Caki2 (cell line): ENCODE measurements at places on chromosomes 3 and 15.

DNA sequence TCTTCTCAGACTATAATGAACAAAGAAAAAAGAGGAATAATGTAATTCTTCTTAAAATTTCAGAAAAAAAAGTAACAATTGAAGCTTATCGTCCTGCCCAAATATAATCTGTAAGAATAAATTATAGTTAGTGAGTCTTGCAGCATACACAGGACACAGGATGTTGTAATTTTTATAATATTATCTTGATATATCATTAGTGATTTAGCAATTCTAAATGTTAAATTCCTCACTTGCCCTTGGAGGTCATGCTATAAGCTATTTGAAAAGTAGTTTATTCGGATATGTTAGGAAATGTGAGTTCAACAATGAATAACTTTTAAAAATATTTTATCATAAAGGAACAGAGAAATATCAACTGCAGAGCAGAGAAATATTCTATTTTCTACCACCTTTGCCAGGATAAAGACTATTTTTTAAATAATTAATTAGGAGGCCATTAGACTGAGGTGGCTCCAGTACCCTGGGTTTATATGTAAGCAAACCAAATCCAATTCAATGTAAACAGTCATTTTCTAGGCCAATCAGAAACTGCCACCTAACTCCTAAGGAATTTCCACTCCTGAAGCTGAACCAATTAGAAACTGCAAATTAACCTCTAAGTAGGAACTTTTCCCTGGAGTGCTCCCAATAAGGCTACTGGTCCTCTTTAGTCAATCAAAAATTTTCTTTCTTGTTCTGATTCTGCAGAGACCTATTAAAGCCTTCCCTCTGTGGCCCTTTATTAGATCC, 1109.3 kb downstream of the ROBO2 start:
- DNase-seq, result no peak

- DNase-seq, result peak; percentile 50
Observed at GRCh38 chr3:190065204-190065603, 55.5 kb downstream of the P3H2 start.

- no peak for DNase-seq
Observed at GRCh38 chr3:5205165-5205941, 17.8 kb downstream of the EDEM1 start.

- DNase-seq, result no peak
Observed at GRCh38 chr3:50095352-50095998, 6.8 kb downstream of the RBM5 start.

GRCh38 chr3:46706771-46707582, 5.8 kb downstream of the TMIE start:
- DNase-seq, result no peak

DNA sequence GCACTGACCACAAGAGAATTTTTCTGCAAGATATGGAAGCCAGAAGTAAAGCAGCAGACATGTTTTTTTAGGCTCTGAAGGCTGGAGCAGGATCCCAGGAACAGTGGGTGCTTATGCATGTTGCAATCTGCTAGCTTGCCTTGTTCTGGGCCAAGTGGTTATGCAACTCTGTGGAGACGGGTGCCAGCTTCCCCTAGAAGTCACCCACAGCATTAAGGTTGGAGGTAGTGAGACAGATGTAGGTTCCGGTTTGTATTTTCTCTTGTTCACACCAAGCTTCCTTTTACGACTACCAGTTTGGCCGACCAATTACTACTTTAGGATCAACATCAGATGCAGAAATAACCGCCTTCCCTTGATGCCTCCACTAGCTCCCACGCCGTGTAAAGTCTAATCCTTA, 11.1 kb downstream of the DPH3 start:
- DNase-seq, result no peak

- DNase-seq, result no peak
Observed at GRCh38 chr3:195126056-195126605, 144.8 kb downstream of the XXYLT1 start.

GRCh38 chr3:61236556-61236955, 14.7 kb downstream of the FHIT start:
- DNase-seq, result peak; percentile 13

DNA sequence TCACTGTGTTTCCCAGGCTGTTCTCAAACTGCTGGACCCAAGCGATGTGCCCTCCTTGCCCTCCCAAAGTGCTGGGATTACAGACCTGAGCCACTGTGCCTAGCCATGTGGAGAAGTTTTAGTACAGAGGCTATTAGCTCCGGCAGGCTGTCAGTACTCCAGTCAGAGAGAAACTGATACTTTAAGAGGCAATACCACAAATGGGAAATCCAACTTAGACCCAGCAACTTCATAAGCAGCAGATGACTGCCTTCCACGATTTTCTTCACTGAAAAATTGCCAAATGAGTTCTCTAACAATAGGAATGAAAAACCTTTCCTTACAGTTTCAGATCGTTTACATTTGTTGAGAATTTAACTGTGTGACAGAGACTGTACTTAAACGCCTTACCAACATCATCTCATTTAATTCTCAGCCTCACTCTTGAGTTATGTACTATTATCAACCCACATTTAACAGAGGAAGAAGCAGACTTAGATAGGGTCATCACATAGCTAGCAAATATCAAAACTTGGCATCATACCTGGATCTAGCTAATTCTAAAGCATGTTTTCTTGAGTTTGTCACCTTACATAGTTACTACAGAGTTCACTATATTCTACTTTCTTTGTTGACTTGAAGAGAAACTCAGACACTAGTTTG, 127.4 kb downstream of the TCF12 start:
- no peak for DNase-seq

DNA sequence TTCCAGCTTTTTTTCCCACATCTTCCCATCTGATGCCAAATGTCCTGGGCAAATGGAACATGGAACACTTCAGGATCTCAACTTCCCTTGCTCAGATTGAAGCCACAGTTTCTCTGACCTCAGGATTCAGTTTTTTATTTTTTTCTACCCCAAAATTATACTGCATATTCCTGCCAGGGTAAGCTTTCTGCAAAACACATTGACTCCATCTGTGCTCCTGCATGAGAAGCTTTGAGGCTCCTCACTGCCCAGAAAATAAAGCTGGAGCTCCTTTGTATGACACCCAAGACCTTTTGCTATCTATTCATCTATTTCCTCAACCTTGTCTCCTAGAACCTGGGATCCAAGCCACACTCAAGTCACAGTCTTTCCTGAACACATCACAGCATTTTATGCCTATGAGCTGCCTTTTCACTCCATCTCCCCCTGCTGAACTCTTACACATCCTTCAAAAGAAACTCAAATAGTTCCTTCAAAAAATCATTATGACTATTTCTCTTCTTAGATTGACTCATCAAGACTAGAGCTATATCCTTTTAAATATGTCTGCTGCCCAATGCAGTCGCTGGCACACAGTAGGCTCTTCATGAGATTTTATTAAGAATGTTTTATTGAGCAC, 57.4 kb upstream of the PSMD6 start:
- DNase-seq, result no peak

GRCh38 chr3:67357610-67358458, 296.6 kb downstream of the SUCLG2 start:
- DNase-seq, result peak; percentile 12
